Activated CD8-positive, alpha-beta memory T cell treated with anti-CD3 and anti-CD28 coated beads for 1 hour (primary cell): ENCODE measurements at places on chromosomes 5 and 9.

GRCh38 chr5:97182571-97183099 is 412 bp downstream of the RIOK2 start:
- DNase-seq = no peak

GRCh38 chr5:147169399-147169798 is 65.4 kb upstream of the STK32A start:
- no peak for DNase-seq

GRCh38 chr5:10675177-10675700 is 85.8 kb downstream of the DAP start:
- DNase-seq = no peak

GRCh38 chr9:94720846-94721549 is 5.5 kb upstream of the AOPEP start:
- no peak for DNase-seq

DNA sequence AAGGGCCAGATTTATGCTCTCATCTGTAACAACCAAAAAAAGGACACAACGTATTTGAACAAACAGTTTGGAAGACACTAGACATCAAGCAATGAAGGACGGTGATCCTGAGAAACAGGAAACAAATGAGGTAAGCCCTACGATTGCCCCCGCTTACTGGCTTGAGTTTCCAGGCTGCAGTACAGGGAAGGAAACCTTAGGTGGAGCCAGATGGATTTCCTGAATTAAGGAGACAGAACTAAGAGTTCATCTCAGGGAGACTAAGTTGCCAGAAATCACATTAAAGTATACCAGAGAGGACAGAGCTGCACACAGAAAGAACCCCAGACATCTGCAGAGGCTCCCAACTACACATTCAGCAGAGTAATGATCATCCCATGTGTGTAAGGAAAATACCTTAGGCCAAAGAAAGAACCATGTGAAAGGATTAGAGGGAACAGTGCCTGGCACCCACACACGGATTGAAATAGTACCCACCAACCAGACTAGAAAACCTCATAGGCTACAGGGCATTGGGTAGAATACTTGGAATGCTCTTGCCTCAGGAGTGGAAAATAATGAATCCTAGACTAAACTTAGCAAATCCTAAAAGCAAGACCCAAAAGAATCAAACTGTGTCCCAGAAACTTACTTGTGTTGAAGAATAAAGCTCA is 99.3 kb upstream of the NIPBL start:
- no peak for DNase-seq

DNA sequence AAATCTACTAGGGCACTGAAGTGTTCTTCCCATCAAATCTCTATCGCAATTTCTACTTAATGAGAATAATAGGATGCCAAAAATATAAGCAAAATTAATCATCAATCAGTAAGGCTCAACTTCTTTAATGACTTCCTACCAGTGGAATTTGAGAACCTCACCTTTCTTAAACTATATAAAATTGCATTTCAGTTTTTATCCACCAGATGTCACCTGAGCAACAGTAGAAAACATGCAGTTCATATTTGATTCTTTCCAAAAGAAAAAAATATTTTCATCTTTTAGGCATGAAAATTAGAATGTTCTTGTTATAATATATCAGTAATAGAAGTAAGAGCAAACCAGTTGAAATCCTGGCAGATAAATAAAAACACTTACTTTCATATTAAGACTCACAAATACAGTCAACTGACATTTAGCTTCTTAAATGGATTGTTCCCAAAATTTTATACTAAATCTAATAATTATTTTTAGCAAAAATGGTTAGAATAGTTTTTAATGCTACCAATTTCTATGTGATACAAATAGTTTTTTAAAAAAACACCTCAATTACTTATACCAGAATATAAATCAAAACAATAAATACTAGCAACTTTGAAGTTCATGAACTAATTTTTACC is 13.4 kb upstream of the CCDC112 start:
- DNase-seq = no peak

GRCh38 chr9:124388275-124389048 is 26.8 kb downstream of the PSMB7 start:
- no peak for DNase-seq

- no peak for DNase-seq
These were observed 17.0 kb downstream of the BTNL8 start for GRCh38 chr5:180915924-180916323.

- no peak for DNase-seq
These were observed 507.9 kb upstream of the DAP start for GRCh38 chr5:11268891-11269290.

DNA sequence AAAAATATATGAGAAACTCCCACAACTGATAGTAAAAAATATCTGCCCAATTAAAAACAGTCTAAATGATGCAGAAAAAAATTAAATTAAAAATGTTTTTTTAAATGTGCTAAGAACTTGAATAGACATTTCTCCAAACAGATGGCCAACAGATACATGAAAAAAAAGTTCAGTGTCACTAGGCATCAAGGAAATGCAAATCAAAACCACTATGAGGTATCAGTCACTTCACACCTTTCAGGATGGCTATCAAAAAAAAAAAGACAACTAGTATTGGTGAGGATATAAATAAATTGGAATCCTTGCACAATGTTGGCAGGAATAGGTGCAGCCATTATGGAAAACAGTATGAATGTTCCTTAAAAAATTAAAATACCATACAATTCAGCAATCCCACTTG is 16.6 kb downstream of the ZNF131 start:
- no peak for DNase-seq

- no peak for DNase-seq
These were observed 58.4 kb upstream of the RUSC2 start for GRCh38 chr9:35431467-35431866.

DNA sequence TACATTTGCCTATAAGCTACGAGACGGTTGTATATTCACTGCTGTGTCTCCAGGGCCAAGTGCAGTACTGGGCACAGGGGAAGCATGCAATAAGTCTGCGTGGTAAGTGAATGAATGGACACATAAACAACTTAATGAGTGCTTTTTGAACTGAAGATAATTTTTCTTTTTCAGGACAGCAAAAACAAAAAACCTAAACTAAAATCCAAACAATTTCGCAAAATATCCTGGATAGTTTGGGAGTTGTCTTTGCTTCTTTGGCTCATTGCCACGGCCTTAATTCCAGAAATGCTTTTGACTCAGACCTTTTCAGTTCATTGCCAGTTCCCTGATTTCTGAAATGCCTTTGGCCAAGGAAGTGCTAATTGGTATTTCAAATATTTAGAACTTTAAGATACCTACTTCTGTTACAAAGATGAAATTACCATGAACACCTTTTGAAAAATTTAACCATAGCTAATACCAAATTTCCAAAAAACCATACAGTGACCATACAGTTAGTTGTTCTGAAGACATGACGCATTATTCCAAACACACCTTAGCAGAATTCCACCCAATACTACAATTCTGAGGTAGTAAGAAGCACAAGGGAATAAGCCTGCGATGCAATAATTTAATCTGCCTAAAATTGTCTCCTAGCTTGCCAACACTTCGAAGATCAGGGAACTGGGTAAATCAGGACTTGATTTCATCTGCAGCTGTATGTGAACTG is 42.8 kb downstream of the TEK start:
- no peak for DNase-seq

- DNase-seq = no peak
These were observed 22.3 kb upstream of the TMEM250 start for GRCh38 chr9:136140966-136141365.

GRCh38 chr5:151234476-151235238 is 10.8 kb upstream of the CCDC69 start:
- no peak for DNase-seq

- DNase-seq = no peak
These were observed 1.9 kb upstream of the LHX2 start for GRCh38 chr9:124009531-124010217.

DNA sequence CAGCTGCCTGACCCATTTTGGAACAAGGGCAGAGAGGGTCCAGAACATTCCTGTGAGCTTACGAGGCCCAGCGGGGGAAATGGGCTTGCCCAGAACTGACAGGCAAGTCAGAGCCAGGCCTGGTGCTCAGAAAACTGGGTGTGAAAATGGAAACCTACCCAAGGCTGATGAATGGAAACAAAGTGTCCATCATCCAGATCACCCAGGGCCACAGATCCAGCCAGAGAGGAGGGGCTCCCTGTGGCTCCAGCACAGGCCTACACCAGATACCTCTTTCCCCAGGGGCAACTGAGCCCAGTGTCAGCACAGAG is 3.1 kb downstream of the CLTB start:
- no peak for DNase-seq

GRCh38 chr5:544675-545355 is 20.6 kb upstream of the SLC9A3 start:
- no peak for DNase-seq

- no peak for DNase-seq
These were observed 201.0 kb downstream of the IRX2 start for GRCh38 chr5:2550509-2550908.

GRCh38 chr5:66724349-66725139 is 128.4 kb downstream of the MAST4 start:
- no peak for DNase-seq

DNA sequence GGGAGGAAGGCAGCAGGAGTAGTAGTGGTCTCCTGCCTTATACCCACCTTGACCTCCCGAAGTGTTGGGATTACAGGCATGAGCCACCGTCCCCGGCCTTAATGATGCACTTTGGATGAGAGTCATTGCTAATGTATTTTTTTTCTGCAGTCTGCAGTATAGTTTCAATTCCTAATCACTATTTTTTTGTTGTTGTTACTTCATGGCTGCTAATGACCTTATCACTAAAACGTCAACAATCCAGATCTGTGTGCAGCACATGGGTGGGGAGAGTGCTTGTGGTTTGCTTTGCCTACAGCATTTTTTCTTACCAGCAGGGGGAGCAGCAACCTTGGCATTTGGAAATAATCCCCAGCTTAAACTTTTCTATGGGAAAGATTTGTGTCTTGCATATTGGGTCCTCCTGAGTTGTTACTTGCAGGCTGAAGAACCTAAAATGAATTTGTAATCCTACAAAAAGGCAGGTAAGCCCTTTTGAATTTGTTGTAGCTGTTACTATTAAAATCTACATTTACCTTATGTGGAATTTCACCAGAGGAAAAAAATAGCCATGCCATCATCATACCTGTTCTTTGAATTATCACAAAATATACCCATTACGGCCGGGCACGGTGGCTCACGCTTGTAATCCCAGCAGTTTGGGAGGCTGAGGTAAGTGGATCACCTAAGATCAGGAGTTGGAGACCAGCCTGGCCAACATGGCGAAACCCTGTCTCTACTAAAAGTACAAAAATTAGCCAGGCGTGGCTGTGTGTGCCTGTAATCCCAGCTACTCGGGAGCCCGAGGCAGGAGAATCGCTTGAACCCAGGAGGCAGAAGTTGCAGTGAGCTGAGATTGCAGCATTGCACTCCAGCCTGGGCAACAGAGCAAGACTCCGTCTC is 6.3 kb upstream of the MED7 start:
- DNase-seq = peak; percentile 62

- DNase-seq = no peak
These were observed at the start of gene PAEP for GRCh38 chr9:135561391-135562234. Gene PAEP (plus strand): TSS chr9:135561756.

GRCh38 chr9:137299203-137299565 is 2.9 kb downstream of the NRARP start:
- no peak for DNase-seq

GRCh38 chr9:98536542-98537173 is 172.1 kb downstream of the GABBR2 start:
- DNase-seq = no peak

DNA sequence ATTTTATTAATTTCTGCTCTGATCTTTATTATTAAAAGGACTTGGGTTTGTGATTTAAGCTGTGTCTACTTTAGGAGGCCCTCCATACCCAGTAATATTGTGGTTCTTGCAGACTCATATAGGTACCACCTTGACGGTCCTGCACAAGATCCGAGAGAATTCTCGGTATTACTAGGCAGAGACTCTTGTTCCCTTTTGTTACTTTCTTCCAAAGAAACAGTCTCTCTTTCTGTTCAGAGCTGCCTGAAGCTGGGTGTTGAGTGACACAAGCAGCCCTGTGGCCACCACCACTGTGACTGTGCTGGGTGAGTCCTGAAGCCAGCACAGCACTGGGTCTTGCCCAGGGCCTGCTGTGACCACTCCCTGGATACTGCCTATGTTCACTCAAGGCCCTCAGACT is 666.6 kb downstream of the SEMA5A start:
- no peak for DNase-seq

DNA sequence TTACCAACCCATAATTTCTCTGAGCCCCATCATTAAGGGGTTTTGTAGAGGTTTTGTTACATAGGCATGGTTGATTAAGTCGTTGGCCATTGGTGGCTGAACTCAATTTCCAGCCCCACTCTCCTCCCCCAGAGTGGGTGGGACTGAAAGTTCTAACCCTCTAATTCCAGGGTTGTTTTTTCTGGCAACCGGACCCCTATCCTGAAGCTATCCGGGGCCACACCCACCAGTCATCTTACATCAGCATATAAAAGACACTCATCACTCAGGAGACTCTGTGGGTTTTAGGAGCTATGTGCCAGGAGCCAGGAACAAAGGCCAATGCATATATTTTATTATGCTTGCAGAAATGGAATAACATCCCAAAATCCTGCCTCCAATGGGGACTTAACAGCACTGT is 186.0 kb downstream of the NXNL2 start:
- DNase-seq = no peak

GRCh38 chr5:130425424-130425823 is 521.2 kb downstream of the CHSY3 start:
- no peak for DNase-seq

DNA sequence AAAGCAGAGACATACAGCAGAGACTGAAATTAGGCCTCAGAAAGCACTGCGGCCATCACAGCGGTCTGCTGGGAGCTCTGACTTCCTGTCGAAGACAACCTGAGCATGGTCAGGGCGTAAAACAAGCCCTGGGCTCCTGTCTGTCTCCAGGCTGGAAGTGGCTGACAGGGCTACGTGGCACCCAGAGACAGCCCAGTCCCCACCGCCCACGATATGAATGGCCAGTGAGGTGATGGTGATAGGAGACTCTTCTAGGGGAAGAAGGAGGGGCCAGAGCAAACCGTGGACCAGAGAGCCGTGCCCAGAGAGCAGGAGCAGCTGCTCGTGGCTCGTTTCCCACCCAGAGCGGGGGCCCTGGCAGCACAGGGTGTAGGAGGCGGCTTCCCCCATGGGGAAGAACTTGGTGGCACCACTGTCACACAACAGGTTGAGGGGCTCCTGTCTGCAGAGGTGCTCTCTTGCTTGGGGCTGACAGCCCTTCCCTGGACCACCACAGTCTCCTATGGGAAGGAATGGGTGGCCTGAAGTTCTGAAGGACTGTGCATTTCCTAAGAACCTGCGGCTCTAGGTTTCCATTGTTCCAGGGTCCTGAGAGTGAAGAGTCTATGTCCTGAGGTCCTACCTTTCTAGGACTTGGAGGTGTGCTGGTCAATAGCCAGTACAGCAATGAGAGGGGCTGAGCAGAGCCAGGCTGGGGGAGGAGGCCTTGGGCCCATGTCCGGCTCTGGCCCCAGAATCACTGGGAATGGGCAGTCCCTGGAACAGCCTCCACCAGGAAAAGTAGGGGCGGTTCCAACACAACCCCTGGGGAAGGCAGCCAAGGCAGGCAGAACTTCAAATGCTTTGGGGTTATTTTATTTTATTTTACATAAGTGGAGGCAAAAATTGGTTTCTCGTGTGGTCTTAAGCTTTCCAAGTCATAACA is 56.4 kb downstream of the BARX1 start:
- DNase-seq = no peak

- no peak for DNase-seq
These were observed 500.7 kb downstream of the CDH12 start for GRCh38 chr5:22352493-22352892.
